ENCODE measurements at places on chromosomes 11 and 22. TPM values are rescaled to one million over a fixed set of nuclear protein-coding genes. Genes with fewer than 3 reads are reported as not detected.

BBOX1 gene
- total RNA-seq, result not detected

MSANTD4 gene
- total RNA-seq, result 46.6 TPM

TEX54 gene
- total RNA-seq, result not detected

SLC22A12 gene
- total RNA-seq, result not detected

PTPRJ gene
- total RNA-seq, result 29.8 TPM

PHLDB1 gene
- 129 TPM for total RNA-seq

GLYATL1 gene
- total RNA-seq, result under 0.01 TPM

RAB39A gene
- not detected for total RNA-seq

ABTB2 gene
- 3.9 TPM for total RNA-seq

ARHGAP8 gene
- 0.97 TPM for total RNA-seq

JAML gene
- not detected for total RNA-seq

ALX4 gene
- total RNA-seq, result not detected
